H1 (cell line): ENCODE measurements at places on chromosomes 2 and 18. TPM values are rescaled to one million over a fixed set of nuclear protein-coding genes. Genes with fewer than 3 reads are reported as not detected.

Gene SLC38A11
- not detected in 2 replicates for polyA plus RNA-seq

Gene MATN3
- polyA plus RNA-seq, result 3.0 TPM in 2 replicates

Gene MERTK
- polyA plus RNA-seq, result 5.8 and 6.5 TPM in 2 replicates

Gene TDRD15
- polyA plus RNA-seq, result not detected in 2 replicates

Gene MGAT4A
- polyA plus RNA-seq, result 0.88 and 1.4 TPM in 2 replicates

Gene AP1S3
- polyA plus RNA-seq, result 2.9 and 3.9 TPM in 2 replicates

Gene SAG
- polyA plus RNA-seq, result not detected in 2 replicates

Gene DNAJC5G
- polyA plus RNA-seq, result 0.75 and 0.83 TPM in 2 replicates

Gene SEMA4C
- polyA plus RNA-seq, result 47.5 and 71.4 TPM in 2 replicates

Gene SOWAHC
- polyA plus RNA-seq, result 3.1 and 3.4 TPM in 2 replicates

Gene KIAA2012
- 0.02 TPM in 1 of 2 replicates, not detected in the other for polyA plus RNA-seq

Gene SOX11
- 9.0 and 10.1 TPM in 2 replicates for polyA plus RNA-seq

Gene CTNNA2
- 3.6 and 3.9 TPM in 2 replicates for polyA plus RNA-seq

Gene KLHL14
- 1.1 and 1.4 TPM in 2 replicates for polyA plus RNA-seq

Gene SKA1
- polyA plus RNA-seq, result 8.6 and 9.2 TPM in 2 replicates

Gene SERPINB10
- polyA plus RNA-seq, result not detected in 2 replicates

Gene SERPINB3
- polyA plus RNA-seq, result 0.06 and 0.18 TPM in 2 replicates

Gene PPP1CB
- polyA plus RNA-seq, result 15.5 and 30.7 TPM in 2 replicates

Gene MPV17
- polyA plus RNA-seq, result 148 and 181 TPM in 2 replicates

Gene WDFY1
- polyA plus RNA-seq, result 68.4 and 69.3 TPM in 2 replicates

Gene CSRNP3
- polyA plus RNA-seq, result 0.61 and 1.3 TPM in 2 replicates

Gene PRKRA
- 25.4 and 36.1 TPM in 2 replicates for polyA plus RNA-seq

Gene NR4A2
- polyA plus RNA-seq, result 0.15 and 0.16 TPM in 2 replicates

Gene ZSWIM2
- polyA plus RNA-seq, result not detected in 2 replicates

Gene DAW1
- 0.24 and 0.44 TPM in 2 replicates for polyA plus RNA-seq

Gene DSG1
- polyA plus RNA-seq, result 0.06 TPM in 2 replicates

Gene BBS5
- polyA plus RNA-seq, result 0.36 and 0.50 TPM in 2 replicates

Gene HYCC2
- polyA plus RNA-seq, result 0.67 and 0.86 TPM in 2 replicates

Gene CHRND
- 0.11 and 0.24 TPM in 2 replicates for polyA plus RNA-seq

Gene SLC4A5
- polyA plus RNA-seq, result 0.42 TPM in 2 replicates

Gene GKN2
- polyA plus RNA-seq, result not detected in 2 replicates

Gene USP40
- 15.7 and 17.4 TPM in 2 replicates for polyA plus RNA-seq

Gene MOGAT1
- 0.11 TPM in 2 replicates for polyA plus RNA-seq

Gene CCDC68
- 0.06 TPM in 2 replicates for polyA plus RNA-seq

Gene PROKR1
- polyA plus RNA-seq, result 1.3 and 1.8 TPM in 2 replicates

Gene ACTG2
- polyA plus RNA-seq, result 4.8 and 6.2 TPM in 2 replicates

Gene ALKAL2
- 4.3 and 4.6 TPM in 2 replicates for polyA plus RNA-seq

Gene RBM44
- polyA plus RNA-seq, result 0.05 and 0.12 TPM in 2 replicates

Gene DPYSL5
- 11.9 and 14.1 TPM in 2 replicates for polyA plus RNA-seq

Gene ZBTB14
- polyA plus RNA-seq, result 4.6 and 5.2 TPM in 2 replicates

Gene CYBRD1
- polyA plus RNA-seq, result 9.2 and 10.7 TPM in 2 replicates

Gene IL36RN
- not detected in 2 replicates for polyA plus RNA-seq

Gene REG3A
- polyA plus RNA-seq, result not detected in 2 replicates

Gene PLCL1
- not detected in 2 replicates for polyA plus RNA-seq

Gene ADAM17
- 4.2 and 6.5 TPM in 2 replicates for polyA plus RNA-seq

Gene LHCGR
- polyA plus RNA-seq, result 0.19 and 0.30 TPM in 2 replicates

Gene HES6
- 32.6 and 58.9 TPM in 2 replicates for polyA plus RNA-seq

Gene FAM98A
- 53.2 and 79.7 TPM in 2 replicates for polyA plus RNA-seq

Gene ERICH2
- 0.20 TPM in 1 of 2 replicates, not detected in the other for polyA plus RNA-seq

Gene PGAP1
- 7.5 and 8.3 TPM in 2 replicates for polyA plus RNA-seq

Gene LOXHD1
- polyA plus RNA-seq, result 0.02 and 0.03 TPM in 2 replicates

Gene LCT
- polyA plus RNA-seq, result 0.03 TPM in 1 of 2 replicates, not detected in the other

Gene TRAPPC8
- polyA plus RNA-seq, result 28.9 and 56.5 TPM in 2 replicates

Gene ANO7
- 3.2 and 4.1 TPM in 2 replicates for polyA plus RNA-seq

Gene GREB1
- polyA plus RNA-seq, result 7.9 and 13.8 TPM in 2 replicates

Gene RTP5
- 0.03 TPM in 1 of 2 replicates, not detected in the other for polyA plus RNA-seq
